Aorta (tissue), 5 donors: ENCODE measurements at places on chromosomes 2 and 18. TPM values are rescaled to one million over a fixed set of nuclear protein-coding genes. Genes with fewer than 3 reads are reported as not detected.
A peak's percentile ranks its signal among the peaks of the same experiment; 100 is the strongest.

Gene MC2R
- total RNA-seq = not detected

Gene TNS1
- 1,949 TPM for total RNA-seq

Gene GPC1
- total RNA-seq = 32.3 TPM

GRCh38 chr2:70116936-70117552 is 29.8 kb downstream of the PCBP1 start:
- H3K4me3 ChIP-seq = no peak overlapping the region
- peak; percentile 8 for DNase-seq
- H3K4me1 ChIP-seq = no peaks in the 10 kb centered on the region
- H3K36me3 ChIP-seq = no peaks in the 10 kb centered on the region
- H3K27ac ChIP-seq = peak overlapping the region; percentile 38
- no peaks in the 10 kb centered on the region for H3K27me3 ChIP-seq

- H3K36me3 ChIP-seq = no peaks in the 10 kb centered on the region
- no peak overlapping the region for H3K4me3 ChIP-seq
- no peak for DNase-seq
- no peak overlapping the region for H3K27ac ChIP-seq
These were observed 12.7 kb upstream of the DUSP2 start for GRCh38 chr2:96157649-96158553.

DNA sequence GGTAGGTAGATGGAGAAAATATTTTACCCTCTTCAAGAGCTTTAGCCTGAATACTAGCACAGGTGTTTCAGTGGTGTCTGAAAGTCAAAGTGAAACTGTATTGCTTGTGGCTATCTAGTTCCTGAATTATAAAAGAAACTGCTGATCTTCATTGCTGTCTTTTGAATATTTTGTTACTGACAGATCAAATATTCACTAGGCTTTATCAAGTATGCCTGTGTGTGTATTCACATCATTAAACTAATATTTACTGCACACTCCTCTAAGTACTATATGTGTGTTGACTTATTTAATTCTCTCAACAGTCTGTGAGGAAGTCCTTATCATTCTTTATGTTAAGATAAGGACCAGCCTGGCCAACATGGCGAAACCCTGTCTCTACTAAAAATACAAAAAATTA is 139.6 kb downstream of the SOCS6 start:
- no peak overlapping the region for H3K27ac ChIP-seq
- H3K4me1 ChIP-seq = no peaks in the 10 kb centered on the region
- no peaks in the 10 kb centered on the region for H3K27me3 ChIP-seq
- no peaks in the 10 kb centered on the region for H3K36me3 ChIP-seq

DNA sequence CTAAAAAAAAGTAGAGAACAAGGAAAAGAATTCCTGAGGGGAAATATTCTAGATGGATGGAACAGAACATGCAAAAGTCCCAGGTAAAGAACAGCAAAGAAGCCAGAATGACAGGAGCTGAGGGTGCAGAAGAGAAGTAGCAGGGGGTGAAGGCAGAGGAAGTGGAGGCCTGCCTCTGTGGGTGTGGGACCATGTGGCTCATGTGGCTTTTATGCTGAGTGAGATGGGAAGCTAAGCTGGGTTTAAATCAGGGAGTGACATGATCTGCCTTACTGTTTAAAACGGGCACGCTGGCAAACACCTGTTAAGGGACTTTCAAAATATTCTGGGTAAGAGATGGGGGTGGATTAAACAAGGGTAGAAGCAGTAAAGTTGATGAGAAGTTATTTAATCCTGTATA is 40.0 kb downstream of the GKN2 start:
- no peaks in the 10 kb centered on the region for H3K36me3 ChIP-seq
- H3K27me3 ChIP-seq = no peaks in the 10 kb centered on the region
- H3K4me1 ChIP-seq = no peaks in the 10 kb centered on the region
- no peak for DNase-seq
- no peak overlapping the region for H3K4me3 ChIP-seq
- H3K27ac ChIP-seq = no peak overlapping the region

- no peak overlapping the region for H3K4me3 ChIP-seq
- no peak for DNase-seq
- H3K4me1 ChIP-seq = peaks cover 14% of the 10 kb centered on the region
These were observed 121.0 kb downstream of the RBMS1 start for GRCh38 chr2:160372585-160372984.

DNA sequence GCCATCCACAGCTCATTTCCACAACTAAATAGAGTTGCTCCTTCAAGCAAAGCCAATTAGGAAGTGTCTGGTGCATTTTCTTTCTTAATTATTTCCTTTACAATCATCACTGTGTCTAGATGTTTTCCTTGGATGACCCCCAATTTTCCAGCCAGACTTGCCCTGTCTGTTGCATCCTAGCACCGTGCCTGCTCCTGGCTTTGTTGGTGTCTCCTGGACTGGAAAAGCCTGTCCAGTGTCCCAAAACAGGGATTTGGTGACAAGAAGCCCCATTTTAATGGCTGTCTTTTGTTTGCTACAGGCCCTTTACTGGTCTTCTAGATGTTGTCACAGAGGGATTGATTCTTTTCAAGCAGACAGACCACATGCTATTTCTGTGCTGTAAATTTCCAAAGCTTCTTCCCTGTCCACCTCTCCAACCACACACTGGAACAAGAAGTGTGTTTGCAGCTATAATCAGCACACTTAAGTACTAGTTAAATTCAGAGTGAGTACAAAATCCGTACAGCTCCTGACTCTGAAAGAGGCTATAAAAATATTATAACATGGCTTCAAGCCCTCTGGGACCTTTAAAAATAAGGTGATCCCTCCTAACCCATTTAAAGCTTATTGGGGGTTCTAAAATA is 38.4 kb downstream of the RNF144A start:
- H3K4me3 ChIP-seq = no peak overlapping the region
- H3K4me1 ChIP-seq = no peaks in the 10 kb centered on the region
- H3K36me3 ChIP-seq = no peaks in the 10 kb centered on the region
- peak overlapping the region; percentile 2 for H3K27ac ChIP-seq
- no peaks in the 10 kb centered on the region for H3K27me3 ChIP-seq

DNA sequence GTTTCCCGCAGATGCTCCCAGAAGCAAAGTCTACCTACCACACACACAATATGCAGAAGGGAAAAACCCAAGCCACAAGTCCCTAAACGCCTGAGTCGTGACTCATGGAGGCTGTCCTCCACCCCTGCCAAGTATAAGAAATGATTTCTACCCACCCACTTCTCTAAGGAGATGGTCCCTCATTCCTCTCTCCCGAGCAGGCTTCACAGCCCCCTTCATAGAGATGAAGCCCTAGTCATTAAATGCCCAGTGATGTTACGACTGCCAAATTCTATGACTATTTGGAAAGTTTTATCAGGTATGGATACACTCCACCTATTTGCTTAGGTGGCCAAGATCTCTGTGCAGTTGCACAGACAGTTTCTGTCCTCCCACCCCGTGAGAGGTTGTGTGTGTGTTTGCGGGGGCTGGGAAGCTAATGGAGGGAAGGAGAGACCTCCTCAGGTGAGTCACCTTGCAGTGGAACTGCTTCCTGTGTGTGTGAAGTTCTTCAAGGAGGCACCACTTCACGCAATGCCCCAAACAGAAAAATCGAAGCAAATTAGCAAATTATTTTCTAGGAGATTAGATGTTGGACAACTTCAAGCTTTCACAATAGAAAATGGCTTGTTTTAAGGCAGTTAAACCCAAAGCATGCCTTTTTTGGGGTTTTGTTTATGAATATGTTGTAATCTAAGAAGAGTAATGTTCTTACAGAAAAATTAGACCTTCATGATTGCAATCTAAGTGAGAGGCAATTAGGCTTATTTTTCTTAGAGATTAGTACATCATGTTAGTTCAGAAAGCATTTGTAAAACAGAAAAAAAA is 175.2 kb downstream of the TGIF1 start:
- H3K4me1 ChIP-seq = no peaks in the 10 kb centered on the region
- H3K27me3 ChIP-seq = no peaks in the 10 kb centered on the region
- no peak overlapping the region for H3K4me3 ChIP-seq
- H3K36me3 ChIP-seq = no peaks in the 10 kb centered on the region
- DNase-seq = no peak

DNA sequence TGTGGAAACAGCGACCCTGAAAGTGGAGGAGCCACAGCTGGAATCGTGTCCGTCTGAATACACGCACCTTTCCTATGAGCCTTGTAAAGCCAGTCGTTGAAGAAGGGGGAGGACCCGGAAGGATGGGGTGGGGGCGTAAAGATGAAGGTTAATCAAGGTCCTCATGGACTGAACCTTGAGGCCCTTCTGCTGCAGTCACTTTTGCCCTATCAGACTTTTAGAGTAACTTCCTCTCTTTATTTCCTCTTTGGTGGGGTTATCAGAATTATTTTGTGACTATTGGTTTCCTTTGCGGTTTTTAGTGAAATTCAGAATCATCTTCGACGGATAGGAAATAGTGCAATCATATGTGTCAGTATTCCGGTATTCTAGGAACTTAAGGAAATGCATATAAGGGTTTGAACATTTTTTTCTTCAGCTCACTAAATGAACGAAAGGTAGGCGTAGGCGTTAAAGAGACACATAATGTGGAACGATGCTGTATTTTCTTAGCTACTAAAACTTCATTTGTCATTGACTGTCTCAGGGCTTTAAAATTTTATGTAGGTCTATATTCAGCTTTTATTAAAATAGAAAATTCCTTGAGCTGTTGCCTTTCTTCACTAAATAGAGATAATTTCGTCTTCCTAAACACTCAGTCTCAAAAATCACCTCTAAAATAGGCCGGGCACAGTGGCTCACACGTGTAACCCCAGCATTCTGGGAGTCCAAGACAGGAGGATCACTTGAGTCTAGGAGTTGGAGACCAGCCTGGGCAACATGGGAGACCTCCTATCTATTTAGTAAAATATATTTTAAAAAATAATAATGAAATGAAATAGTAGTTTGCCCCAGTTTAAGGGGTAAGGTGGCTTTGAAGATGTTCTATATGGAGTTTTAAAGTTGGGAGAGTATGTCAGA is 1.4 kb upstream of the YES1 start:
- no peak overlapping the region for H3K4me3 ChIP-seq
- no peaks in the 10 kb centered on the region for H3K4me1 ChIP-seq
- H3K27me3 ChIP-seq = no peaks in the 10 kb centered on the region
- DNase-seq = no peak
- no peaks in the 10 kb centered on the region for H3K36me3 ChIP-seq

- no peaks in the 10 kb centered on the region for H3K4me1 ChIP-seq
- no peak for DNase-seq
- H3K4me3 ChIP-seq = no peak overlapping the region
- H3K27ac ChIP-seq = no peak overlapping the region
- no peaks in the 10 kb centered on the region for H3K36me3 ChIP-seq
These were observed 72.3 kb downstream of the MEP1B start for GRCh38 chr18:32262092-32262491.

DNA sequence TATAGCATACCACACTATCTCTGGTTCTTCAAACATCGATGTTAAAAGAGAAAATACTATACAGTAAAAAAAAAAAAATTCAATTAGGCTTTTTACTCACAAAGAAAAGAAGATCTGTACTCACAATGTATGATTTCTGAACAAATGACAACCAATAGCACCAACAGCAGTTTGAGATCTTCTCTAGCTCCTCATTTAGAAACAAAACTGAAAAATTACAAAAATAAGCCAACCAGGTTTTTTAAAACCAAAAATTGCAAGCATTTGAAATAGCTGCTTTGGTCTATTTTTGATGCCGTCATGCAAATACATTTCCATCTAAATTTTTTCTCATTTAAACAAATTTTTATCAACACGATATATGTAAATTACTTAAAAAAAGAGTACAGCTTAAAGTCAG is 34.3 kb upstream of the RALBP1 start:
- no peak overlapping the region for H3K4me3 ChIP-seq
- no peak overlapping the region for H3K27ac ChIP-seq
- H3K36me3 ChIP-seq = no peaks in the 10 kb centered on the region
- H3K27me3 ChIP-seq = no peaks in the 10 kb centered on the region
- no peak for DNase-seq

GRCh38 chr2:163801486-163801885 is 65.7 kb upstream of the FIGN start:
- no peaks in the 10 kb centered on the region for H3K36me3 ChIP-seq
- peaks cover 2% of the 10 kb centered on the region for H3K4me1 ChIP-seq
- no peak overlapping the region for H3K4me3 ChIP-seq

GRCh38 chr2:215191477-215191876 is 53.1 kb upstream of the ABCA12 start:
- no peak overlapping the region for H3K4me3 ChIP-seq
- no peak overlapping the region for H3K27ac ChIP-seq
- H3K27me3 ChIP-seq = no peaks in the 10 kb centered on the region
- no peaks in the 10 kb centered on the region for H3K4me1 ChIP-seq
- DNase-seq = no peak

- H3K27ac ChIP-seq = no peak overlapping the region
- H3K4me3 ChIP-seq = no peak overlapping the region
- DNase-seq = peak; percentile 74
These were observed 7.6 kb downstream of the NEU4 start for GRCh38 chr2:241816431-241817121.

- H3K4me1 ChIP-seq = no peaks in the 10 kb centered on the region
- no peaks in the 10 kb centered on the region for H3K27me3 ChIP-seq
- H3K4me3 ChIP-seq = no peak overlapping the region
- H3K27ac ChIP-seq = no peak overlapping the region
These were observed 23.2 kb upstream of the NAB1 start for GRCh38 chr2:190625691-190626090.

GRCh38 chr2:135409436-135409835 is 121.6 kb downstream of the ZRANB3 start:
- no peaks in the 10 kb centered on the region for H3K4me1 ChIP-seq
- H3K27me3 ChIP-seq = no peaks in the 10 kb centered on the region
- H3K4me3 ChIP-seq = no peak overlapping the region
- no peaks in the 10 kb centered on the region for H3K36me3 ChIP-seq
- no peak overlapping the region for H3K27ac ChIP-seq

- no peaks in the 10 kb centered on the region for H3K4me1 ChIP-seq
- H3K27me3 ChIP-seq = no peaks in the 10 kb centered on the region
These were observed 8.2 kb downstream of the KCTD1 start for GRCh38 chr18:26540043-26540628.

DNA sequence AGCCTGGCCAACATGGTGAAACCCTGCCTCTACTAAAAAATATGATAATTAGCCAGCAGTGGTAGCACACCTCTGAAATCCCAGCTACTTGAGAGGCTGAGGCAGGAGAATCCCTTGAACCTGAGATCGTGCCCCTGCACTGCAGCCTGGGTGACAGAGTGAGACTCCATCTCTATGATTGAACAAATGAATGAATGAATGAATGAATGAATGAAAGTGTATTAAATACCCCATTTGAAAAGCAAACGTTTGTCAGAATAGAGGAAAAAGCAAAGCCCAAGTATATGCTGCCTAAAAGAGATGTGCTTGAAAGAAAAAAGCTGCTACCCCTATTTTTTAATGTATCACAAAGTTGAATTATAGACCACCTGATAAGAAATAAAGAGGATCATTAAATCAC is 89.1 kb upstream of the TTC27 start:
- no peak for DNase-seq
- no peaks in the 10 kb centered on the region for H3K4me1 ChIP-seq
- no peaks in the 10 kb centered on the region for H3K27me3 ChIP-seq

DNA sequence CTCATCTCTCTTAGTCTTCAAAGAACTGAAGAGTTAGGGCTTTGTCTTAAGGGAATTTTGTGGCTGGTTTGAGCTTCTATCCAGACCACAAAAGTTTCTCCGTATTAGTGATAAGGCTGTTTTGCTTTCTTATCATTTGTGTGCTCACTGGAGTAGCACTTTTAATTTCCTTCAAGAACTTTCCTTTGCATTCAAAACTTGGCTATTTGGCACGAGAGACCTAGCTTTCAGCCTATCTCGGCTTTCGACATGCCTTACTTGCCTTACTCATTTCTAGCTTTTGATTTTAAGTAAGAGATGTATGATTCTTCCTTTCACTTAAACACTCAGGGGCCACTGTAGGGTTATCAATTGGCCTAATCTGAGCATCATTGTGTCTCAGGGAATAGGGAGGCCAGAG is 29.9 kb downstream of the HDHD2 start:
- no peak overlapping the region for H3K4me3 ChIP-seq
- H3K4me1 ChIP-seq = no peaks in the 10 kb centered on the region
- H3K36me3 ChIP-seq = no peaks in the 10 kb centered on the region
- no peak overlapping the region for H3K27ac ChIP-seq
- no peak for DNase-seq
